ENCODE measurements at places on chromosomes 1 and 21.
A peak's percentile ranks its signal among the peaks of the same experiment; 100 is the strongest.

- DNase-seq: no peak
Observed at GRCh38 chr1:215376544-215377264, 190.4 kb upstream of the KCTD3 start.

DNA sequence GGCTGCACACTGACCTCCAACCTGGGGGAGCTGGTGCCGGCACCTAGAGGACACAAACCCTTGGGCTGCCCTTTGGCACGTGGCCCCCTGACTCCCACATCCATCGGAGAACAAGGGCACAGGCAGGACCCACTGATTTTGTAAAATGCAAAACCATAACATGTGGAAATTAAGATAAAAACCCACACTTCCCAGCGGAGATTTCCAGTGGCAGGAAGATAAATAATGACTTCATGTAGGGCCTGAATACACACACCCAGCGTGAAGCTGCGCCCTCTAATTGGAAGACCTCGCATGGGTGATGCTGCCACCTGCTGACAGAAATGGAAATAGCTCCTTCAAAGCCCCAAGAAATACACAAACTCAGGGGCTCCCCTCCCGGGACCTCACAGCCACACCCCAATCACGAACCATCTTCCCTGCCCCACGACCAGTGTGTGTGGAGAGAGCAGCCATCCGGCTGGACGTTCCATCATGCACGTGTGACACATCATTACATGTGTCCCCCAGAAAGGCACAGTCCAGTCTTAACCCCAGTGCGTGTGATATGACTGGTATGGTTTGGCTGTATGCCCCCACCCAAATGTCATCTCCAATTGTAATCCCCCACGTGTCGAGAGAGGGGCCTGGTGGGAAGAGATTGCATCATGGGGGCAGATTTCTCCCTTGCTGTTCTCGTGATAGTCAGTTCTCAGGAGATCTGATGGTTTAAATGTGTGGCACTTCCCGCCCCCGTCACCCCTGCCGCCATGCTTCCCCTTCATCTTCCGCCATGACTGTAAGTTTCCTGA is 5.7 kb upstream of the TPRG1L start:
- DNase-seq: peak; percentile 87

DNA sequence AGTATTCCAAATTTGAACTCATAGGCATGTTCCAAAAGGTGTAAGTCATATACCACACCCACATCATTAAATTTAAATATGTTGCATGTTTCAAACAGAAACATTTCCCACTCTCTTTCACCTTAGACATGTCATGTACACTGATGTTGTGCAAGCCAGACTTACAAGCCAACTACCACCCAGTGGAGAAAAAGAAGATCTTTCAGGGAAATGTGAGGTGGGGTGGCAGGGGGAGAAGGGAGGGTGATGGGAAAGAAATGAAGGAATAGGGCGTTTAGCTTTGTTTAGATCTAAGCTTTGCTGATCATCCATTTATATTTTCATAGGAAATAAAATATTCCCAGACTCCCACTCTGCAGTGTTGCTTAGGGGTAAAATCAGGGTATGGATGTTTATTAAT is 1.6 kb downstream of the NEGR1 start:
- DNase-seq: no peak

DNA sequence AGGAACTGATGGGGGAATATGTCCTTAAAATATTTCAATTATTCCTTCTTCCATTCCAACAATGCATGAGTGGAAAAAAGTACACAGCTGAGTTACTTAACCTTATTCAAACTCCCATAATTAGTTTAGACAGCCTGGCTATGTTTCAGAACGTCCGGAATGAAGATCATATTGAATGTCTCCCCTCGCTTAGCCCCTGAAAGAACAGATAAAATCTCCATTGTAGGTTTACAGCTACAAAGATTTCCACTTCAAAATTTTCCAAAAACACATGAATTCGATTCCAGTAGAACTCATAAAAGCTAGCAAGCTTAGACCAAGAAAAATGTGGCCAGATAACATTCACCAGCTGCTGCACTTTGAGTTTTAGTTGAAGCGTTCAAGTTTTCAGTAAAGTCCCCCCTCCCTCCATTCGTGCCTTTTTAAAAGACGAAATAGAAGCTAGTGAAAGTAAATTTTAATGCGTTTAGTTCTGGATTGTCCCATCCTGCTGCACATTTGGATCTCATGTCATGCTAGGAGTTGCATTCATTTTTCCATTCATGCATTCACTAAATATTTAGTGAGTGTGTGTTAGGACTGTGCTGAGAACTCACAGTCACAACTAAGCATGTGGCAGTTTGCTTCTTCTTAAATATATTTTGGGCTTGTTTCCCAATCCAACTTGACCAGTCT is 29.4 kb upstream of the SSX2IP start:
- DNase-seq: no peak

DNA sequence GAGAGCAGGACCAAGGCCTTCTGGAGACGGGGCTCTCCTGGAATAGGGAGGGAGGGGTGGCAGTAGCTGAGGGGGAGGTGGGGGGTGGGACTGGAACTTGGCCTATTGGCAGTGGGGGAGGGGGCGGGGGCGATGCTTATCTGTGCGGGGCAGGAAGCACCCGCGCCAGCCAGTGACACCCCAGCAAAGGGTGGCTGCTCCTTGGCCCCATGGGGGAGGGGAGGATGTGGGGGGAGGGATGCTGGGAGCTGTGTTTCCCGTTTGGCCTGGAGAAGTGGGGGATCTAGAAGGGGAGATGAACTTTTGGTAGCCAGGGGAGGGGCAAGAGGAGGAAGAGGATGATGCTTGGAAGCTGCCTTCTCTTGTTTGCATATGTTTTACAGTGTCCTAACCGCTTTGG is 11.0 kb downstream of the ZBTB7B start:
- no peak for DNase-seq

GRCh38 chr1:23423415-23424292 is 894 bp downstream of the TCEA3 start:
- no peak for DNase-seq

DNA sequence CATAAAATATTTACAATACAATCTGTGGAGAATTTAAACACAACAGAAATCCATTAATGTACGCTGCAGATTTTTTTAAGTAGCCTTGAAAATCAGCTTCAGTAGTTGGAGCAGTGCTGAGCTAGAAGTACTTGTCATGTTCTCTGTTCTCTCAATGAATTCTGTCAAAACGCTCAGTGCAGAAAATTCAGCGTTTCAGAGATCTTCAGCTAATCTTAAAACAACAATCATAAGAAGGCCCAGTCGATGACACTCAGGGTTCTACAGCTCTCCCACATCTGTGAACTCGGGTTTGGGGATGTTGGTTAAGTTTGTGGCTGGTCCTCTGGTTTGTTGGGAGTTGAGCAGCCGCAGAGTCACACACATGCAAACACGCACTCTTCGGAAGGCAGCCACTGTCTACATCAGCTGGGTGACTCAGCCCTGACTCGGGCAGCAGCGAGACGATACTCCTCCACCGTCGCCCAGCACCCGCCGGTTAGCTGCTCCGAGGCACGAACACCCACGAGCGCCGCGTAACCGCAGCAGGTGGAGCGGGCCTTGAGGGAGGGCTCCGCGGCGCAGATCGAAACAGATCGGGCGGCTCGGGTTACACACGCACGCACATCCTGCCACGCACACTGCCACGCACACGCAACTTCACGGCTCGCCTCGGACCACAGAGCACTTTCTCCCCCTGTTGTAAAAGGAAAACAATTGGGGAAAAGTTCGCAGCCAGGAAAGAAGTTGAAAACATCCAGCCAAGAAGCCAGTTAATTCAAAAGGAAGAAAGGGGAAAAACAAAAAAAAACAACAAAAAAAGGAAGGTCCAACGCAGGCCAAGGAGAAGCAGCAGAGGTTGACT is 161.2 kb downstream of the RUNX1 start:
- DNase-seq: peak; percentile 93

- no peak for DNase-seq
Observed at GRCh38 chr1:61259379-61260148, 177.2 kb downstream of the NFIA start.

Measured in suppressor macrophage (primary cell).